Fibroblast of lung (primary cell): ENCODE measurements at places on chromosomes 11 and 22.

DNA sequence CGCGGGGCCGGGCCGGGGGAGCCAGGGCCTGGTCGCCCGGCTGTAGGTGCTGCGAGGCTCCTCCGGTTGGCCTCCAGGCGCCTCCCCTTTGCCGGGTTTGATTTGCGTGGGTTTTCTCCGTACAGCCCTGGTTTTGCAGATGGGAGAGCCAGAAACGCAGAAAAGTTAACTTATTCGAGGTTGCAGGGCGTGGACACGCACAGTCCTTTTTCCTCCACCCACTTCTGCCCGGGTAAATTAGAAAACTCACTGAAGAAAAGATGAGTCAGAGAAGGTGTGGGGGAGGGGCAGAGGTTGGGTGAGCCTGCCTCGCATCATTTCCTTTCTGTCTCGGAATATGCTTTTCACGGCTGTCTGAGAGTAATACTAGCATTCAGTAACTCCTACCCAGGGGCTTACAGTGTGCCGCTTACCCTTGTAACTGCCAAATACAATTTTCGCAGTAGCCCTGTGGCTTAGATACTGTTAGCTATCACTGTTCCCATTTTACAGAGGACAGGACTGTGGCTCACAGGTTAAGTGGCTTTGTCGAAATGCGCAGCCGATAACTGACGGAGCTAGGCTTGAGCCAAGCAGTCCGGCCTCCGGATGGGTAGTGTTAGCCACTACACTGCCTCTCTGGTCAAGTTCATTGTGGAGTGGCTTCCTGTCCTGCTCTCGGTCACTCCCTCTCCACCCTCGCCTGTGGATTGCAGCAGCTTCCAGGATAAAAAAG lies 812 bp downstream of the FADD start:
- DNase-seq = peak; percentile 77

- DNase-seq = no peak
These were observed 61.1 kb downstream of the LINC01488 start for GRCh38 chr11:69542314-69543168.

DNA sequence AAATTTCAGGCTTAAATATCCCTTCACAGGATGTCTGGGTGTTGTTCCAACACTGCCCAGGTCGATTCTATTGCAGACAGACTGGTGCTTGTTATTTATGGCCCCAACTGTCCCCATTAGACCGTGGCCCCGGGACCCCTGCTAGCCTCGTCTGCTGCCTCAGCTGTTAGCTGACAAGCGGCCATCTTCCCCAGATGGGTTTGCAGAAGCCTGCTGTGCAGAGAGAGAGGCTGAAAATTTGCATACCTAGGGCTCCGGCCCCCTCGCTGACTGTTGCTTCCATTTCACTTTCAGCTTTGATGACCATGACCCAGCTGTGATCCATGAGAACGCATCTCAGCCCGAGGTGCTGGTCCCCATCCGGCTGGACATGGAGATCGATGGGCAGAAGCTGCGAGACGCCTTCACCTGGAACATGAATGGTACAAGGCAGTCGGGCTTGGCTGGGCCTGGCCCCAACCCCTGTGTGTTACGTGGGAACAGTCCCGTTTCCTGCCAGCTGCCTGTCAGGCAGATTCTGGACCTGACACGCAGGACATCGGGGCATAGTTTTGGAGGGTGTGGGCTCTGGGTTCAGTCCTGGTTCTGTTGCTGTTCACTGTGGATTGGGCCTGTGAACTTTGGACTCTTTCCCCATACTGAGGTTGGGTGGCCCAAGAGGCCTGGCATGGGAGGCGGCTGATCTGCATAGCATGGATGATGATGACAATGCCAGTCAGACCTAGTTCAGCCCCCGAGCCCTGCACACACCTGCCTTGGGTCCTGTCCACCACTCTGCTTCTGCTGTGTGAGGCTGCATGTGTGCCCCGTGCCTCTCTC lies 16.4 kb downstream of the SMARCB1 start:
- DNase-seq = no peak

- no peak for DNase-seq
These were observed 35.8 kb downstream of the OR4C6 start for GRCh38 chr11:55697817-55698216.

- DNase-seq = no peak
These were observed 2.2 kb downstream of the PLEKHB1 start for GRCh38 chr11:73648571-73649046.

DNA sequence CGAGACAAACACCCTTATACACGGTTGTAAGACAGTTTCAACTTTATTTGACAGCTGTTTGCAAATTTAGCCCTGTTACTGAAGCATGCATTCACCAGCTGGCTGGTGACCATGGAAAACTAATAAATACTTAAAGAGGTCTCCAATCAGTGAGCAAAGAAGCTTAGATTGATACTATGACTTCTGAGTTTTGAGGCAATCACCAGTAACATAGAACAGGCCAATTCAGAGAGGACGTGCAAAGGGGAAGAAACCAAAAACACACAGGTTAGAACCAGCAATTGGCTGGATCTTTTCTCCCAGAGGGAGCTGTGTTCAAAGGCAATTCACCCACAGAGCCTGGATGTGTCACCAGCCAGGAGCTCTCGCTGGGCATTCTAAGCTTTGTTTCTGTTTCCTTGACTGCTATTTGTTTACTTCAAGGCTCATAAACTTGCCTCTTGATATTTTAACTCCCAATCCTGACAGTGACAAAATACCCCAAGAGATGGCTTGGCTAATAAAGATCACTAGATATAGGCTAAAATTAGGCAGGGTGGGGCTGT lies 113.6 kb upstream of the MTMR2 start:
- DNase-seq = peak; percentile 52

DNA sequence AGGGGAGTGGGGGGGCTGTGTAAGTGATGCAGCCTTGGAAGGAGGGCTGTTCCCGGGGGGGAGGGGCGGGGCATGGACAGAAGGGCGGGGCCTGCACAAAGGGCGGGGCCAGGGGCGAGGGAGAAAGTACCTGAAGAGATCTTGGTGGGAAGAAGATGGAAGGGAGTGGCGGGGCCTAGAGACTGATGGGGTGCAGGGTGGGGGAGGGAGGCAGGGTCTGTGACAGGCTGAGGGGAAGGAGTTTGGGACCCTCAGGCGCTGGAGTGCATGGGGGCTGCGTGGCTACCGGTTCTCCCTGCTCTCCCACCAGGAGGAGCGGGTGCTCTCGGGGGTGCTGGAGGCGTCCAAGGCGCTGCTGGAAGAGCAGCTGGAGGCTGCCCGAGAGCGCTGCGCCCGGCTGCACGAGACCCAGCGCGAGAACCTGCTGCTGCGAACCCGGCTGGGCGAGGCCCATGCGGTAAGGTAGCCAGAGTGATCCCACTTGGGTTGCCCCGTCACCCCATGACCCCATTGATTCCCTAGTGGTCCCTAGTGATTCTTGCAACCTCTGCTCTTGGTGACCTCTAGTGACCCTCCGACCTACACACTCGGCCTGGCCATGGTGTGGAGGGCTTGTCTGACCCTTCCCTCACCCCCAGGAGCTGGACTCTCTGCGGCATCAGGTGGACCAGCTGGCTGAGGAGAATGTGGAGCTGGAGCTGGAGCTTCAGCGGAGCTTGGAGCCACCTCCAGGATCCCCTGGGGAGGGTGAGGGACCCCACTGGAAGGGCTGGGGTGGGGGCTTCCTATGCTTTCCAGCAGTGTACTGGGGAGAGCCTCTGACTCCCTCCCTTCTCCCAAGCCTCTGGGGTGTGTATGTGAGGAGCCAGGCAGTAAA lies 3.1 kb downstream of the CCDC88B start:
- DNase-seq = no peak

DNA sequence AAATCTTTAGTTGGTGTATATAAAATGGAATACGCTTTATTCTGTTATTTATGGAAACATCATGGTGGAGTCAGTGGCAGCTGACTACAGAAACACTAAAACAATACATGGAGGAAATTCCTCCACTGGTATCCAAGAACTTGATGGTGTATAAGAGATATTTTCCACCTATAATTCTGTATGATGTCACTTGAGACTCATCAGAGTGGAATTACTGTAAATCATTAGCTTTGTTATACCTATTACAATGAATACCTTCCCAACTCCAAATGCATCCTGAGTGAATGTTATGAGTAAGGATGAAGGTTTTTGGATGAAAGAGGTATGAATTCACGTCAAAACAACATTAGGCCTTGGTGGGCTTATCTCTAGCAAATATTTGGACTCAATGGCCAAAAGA lies 258.5 kb upstream of the SORL1-AS1 start:
- DNase-seq = peak; percentile 11

GRCh38 chr11:4551346-4551979 lies 6.5 kb downstream of the OR52M1 start:
- no peak for DNase-seq

DNA sequence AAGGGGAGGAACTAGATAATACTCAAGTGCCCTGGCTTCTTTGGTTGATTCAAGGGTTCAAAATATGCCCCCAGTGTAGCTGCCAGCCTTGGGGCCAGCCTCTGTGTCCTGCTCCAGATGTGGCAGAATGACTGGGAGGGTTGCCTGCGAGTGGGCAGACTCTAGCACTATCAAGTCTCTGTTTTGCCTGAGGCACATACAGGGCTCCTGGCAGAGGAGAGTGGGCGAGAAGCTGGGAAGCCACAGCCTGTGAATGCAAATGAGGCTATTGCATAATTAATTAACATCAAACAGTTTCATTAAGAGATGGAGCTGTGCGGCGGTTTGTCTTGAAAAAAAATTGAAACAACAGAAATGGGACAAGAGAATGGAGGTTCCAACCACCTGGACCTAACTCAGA lies 50.8 kb downstream of the BUD13 start:
- DNase-seq = no peak

GRCh38 chr11:113668255-113668654 lies 37.9 kb downstream of the TMPRSS5 start:
- DNase-seq = no peak

DNA sequence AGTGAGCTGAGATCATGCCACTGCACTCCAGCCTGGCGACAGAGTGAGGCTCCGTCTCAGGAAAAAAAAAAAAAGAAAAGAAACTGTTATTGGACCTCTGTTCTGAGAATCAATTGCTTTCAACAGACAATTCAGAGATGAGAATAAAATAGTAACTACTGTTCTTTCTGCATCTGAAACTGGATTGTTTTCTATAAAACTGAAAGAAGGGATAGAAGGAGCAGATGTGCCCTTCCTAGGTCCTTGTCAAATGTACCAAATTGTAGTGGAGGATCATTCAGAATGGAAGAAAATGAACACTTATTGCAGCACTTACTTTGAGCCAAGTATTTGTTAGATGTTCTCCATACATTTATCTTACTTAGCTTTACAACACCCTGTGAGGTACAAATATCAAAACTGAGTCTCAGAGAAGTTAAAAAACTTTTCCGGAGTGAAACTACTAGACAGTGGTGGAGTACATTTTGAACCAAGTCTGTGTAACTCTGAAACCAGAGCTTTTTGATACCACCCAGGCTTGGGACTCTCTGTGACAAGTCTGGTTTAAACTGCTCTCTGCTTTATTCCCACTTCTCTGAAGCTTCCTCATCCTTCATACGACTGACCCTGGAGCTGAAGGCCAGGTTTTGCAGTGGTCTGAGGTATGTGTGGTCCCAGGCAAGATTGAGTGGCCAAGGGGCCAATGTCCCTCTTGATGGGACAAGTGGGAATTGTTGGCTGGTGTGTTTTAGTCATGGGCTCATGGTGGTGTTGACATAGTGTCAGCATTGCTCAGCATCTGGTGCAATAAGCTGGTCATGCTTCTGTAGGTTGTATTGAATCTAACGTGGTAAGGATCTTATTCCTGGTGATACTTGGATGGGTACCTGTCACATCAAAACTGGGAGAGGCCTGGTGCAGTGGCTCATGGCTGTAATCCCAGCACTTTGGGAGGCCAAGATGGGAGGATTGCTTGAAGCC lies 48.2 kb upstream of the CCDC134 start:
- DNase-seq = no peak

DNA sequence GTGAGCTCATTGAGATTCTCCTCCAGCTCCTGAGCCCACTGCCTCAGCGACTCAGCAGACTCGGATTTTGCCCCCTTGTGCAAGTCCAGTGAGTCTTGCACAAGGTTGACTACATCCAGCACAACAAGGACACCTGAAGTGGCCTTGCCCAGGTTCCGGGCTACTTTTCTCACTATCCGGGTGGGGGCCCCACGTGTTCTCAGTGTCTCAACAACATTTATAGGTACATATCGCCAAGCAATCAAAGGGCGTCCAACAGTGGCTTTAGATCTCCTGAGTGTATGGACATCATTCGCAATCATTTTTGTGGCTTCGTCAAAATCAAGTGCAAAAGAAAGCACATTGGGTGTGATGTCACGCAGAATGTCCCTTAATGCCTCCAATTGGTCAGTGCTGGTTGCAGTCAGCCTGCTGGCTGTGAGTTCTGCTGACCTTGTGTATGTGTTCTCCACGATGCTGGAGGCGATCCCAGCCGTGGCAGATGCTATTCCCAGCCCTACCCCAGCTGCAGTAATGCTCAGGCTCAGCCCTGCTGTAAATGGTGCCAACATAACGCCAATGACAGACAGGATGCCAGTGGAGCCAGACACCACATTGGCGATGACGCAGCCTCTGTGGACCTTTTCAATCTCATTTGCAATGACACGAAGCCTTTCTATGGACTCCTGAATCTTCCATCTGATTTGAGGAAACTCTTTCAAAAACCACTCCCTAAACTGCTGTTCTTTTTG lies 10.3 kb downstream of the APOL4 start:
- DNase-seq = peak; percentile 70

DNA sequence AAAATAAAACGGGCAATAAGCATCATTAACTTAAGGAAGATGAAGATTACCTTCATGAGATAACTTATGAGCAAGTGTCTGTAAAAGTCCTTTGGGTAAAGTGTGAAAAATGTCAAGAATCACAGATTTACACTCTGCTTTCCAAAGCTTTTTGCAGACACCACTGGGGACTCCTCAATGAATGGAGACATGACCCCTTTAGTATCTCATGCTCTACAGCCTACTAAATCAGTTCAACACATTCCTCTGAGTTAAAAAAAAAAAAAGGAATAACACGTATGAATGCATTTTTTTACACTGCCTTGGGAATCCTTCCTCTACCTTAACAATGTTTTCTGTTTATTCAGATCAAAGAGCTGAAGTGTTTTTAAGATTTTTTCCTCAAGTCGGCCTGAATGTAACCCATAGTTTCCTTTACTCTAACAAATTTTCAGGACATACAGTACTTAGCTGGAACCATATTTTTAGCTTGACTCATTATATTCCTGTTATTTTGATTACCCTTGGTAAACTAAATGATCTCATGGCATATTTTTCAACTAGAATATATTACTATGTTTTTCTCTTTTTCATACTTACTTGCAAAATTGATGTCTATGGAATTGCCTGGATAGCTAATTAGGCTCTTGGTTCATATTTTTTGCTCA lies 25.9 kb upstream of the RAB30 start:
- peak; percentile 3 for DNase-seq

DNA sequence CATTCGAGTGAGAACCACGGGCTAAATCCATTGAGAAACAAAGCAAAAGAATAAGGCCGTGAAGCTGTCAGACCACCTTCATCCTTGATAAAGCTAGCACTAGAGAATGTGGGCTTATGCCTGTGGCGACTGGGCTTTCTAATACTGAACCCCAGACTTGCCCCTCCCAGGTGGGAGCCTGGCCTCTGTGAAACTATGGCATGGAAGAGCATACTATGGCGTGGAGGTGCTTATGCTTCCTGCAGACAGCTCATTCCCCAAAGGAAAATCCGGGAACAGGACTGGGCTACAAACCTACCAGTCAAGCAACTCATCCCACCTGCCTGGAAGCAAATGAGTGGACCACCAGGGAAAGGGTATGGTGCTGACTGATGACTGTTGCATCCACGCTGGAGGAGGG lies 92.4 kb downstream of the ZC3H12C start:
- no peak for DNase-seq
